ENCODE measurements at places on chromosomes 4 and X. TPM values are rescaled to one million over a fixed set of nuclear protein-coding genes. Genes with fewer than 3 reads are reported as not detected.

DNA sequence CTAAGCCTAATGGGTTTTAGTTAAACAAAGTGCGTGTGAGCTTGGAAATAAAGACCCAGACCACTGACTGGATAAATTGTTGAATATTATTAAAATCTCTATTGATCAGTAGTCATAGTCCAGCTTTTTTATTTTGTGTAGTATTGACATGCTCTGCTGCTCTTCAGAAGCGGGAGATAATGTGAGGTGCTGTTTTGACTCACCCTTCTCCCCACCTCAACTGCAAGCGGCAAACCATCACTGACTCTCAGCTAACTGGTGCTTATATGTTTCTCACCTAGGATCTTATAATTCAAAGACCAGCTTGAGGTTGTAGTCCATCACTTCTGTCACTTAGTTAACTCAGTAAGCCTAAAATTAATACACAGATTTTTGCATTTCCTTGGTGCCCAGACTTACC, 72.2 kb downstream of the COMMD8 start:
- H3K27ac ChIP-seq = no peak overlapping the region
- no peaks in the 10 kb centered on the region for H3K27me3 ChIP-seq
- H3K4me1 ChIP-seq = no peaks in the 10 kb centered on the region

The APELA gene
- not detected for total RNA-seq

The SPP1 gene
- total RNA-seq = 0.15 TPM

GRCh38 chr4:8854931-8855330, 16.7 kb downstream of the HMX1 start:
- peaks cover 10% of the 10 kb centered on the region for H3K4me1 ChIP-seq
- no peak overlapping the region for H3K27ac ChIP-seq
- no peak overlapping the region for H3K4me3 ChIP-seq
- no peaks in the 10 kb centered on the region for H3K36me3 ChIP-seq
- DNase-seq = no peak

GRCh38 chrX:13142891-13143290, 98.5 kb upstream of the FAM9C start:
- H3K27ac ChIP-seq = no peak overlapping the region
- H3K4me1 ChIP-seq = no peaks in the 10 kb centered on the region
- H3K27me3 ChIP-seq = no peaks in the 10 kb centered on the region
- H3K36me3 ChIP-seq = no peaks in the 10 kb centered on the region
- DNase-seq = no peak

DNA sequence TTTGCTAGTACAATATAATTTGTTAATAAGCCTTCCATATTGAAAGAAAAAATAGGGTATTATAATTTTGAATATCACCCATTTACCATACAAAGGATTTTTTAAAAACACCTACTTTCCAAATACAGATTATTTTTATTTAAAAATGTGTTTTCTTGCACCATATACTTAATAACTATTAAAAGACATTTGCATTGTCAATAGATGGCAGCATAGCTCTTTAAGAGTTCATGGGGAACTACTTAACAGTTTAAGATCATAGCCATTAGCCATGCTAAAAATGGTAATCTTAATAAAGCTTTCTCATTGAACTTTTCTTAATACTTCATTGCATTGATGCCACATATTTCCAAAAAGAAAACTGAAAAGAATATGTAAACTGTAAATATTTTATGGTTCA, 1995.9 kb downstream of the C4orf33 start:
- H3K27ac ChIP-seq = no peak overlapping the region
- H3K4me3 ChIP-seq = no peak overlapping the region
- no peak for DNase-seq
- H3K27me3 ChIP-seq = no peaks in the 10 kb centered on the region

DNA sequence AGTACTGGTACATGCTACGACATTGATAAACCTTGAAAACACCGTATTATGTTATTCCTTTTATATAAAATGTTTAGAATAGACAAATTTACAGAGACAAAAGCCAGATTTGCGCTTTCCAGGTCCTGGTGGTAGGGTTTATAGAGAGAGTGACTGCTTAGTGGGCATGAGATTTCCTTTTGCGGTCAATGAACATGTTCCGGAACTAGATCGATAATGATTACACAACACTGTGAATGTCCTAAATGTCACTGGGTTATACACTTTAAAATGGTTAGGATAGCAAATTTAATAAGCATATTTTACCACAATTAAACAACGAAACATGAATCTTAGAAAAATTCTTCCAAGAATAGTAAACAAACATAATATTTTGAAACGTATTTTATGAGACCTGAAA, 77.3 kb downstream of the MAGEA10 start:
- H3K36me3 ChIP-seq = no peaks in the 10 kb centered on the region
- DNase-seq = no peak
- no peak overlapping the region for H3K4me3 ChIP-seq
- H3K4me1 ChIP-seq = no peaks in the 10 kb centered on the region
- H3K27me3 ChIP-seq = no peaks in the 10 kb centered on the region
- no peak overlapping the region for H3K27ac ChIP-seq

DNA sequence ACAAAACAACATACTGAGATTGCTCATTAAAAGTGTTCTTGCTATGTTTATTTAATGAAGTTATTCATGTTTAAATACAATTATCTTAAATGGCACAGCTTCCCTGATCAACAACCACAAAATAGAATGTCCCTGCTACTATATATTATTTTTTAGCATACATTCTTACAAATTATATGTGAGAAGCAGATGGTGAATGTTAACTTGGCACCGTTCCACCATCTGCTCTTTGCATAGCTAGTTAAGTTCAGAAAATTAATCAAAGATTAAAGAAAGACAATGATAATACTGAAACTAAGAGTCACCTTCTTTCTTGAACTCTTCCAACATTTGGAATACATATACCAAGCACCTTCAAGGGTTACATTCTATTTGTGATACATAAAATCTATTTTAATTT, 94.2 kb downstream of the PPP3CA start:
- H3K36me3 ChIP-seq = no peaks in the 10 kb centered on the region
- DNase-seq = no peak
- no peaks in the 10 kb centered on the region for H3K4me1 ChIP-seq
- no peak overlapping the region for H3K4me3 ChIP-seq
- H3K27ac ChIP-seq = no peak overlapping the region

GRCh38 chr4:125838924-125839323, 524.2 kb downstream of the FAT4 start:
- no peak for DNase-seq
- no peaks in the 10 kb centered on the region for H3K27me3 ChIP-seq
- no peak overlapping the region for H3K4me3 ChIP-seq
- H3K4me1 ChIP-seq = no peaks in the 10 kb centered on the region

- no peaks in the 10 kb centered on the region for H3K4me1 ChIP-seq
- H3K4me3 ChIP-seq = no peak overlapping the region
- no peak for DNase-seq
- no peak overlapping the region for H3K27ac ChIP-seq
- no peaks in the 10 kb centered on the region for H3K27me3 ChIP-seq
Measured at GRCh38 chr4:174934360-174934759, 16.2 kb downstream of the ADAM29 start.

The ETDA gene
- not detected for total RNA-seq

- no peak overlapping the region for H3K27ac ChIP-seq
- DNase-seq = no peak
- no peaks in the 10 kb centered on the region for H3K4me1 ChIP-seq
Measured at GRCh38 chrX:15973946-15974345, 119.3 kb upstream of the AP1S2 start.

The DKK2 gene
- total RNA-seq = not detected

- H3K36me3 ChIP-seq = no peaks in the 10 kb centered on the region
- H3K27me3 ChIP-seq = no peaks in the 10 kb centered on the region
- no peaks in the 10 kb centered on the region for H3K4me1 ChIP-seq
- H3K27ac ChIP-seq = no peak overlapping the region
Measured at GRCh38 chr4:156493858-156494257, 477.7 kb downstream of the PDGFC start.

DNA sequence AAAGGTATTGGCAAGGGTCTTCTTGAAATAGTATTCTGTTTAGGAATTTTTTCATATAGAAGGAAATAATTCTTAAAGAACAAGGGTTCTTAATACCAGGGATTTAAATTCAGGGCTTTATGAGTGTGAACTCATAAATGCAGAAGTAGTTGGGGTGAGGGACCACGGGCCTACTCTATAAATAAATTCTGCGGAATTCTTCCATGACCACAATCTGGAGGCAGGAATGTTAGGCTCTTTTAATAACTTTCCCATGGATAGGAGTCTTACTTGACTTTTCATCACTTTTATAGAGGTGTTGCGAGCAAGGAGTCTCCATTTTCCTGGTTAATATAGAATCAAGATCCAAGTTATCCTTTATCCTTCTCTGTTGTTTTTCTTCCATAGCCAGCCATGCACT, 76.7 kb upstream of the SLC4A4 start:
- no peak for DNase-seq
- no peaks in the 10 kb centered on the region for H3K4me1 ChIP-seq
- H3K27ac ChIP-seq = no peak overlapping the region
- H3K27me3 ChIP-seq = no peaks in the 10 kb centered on the region
- no peaks in the 10 kb centered on the region for H3K36me3 ChIP-seq

GRCh38 chr4:181698221-181698620, 545.0 kb upstream of the TENM3 start:
- DNase-seq = no peak
- H3K27ac ChIP-seq = no peak overlapping the region
- H3K4me1 ChIP-seq = no peaks in the 10 kb centered on the region
- H3K36me3 ChIP-seq = no peaks in the 10 kb centered on the region
- H3K4me3 ChIP-seq = no peak overlapping the region

The PRICKLE3 gene
- 17.4 TPM for total RNA-seq

GRCh38 chr4:161187569-161187968, 976.2 kb downstream of the FSTL5 start:
- H3K4me3 ChIP-seq = no peak overlapping the region
- no peaks in the 10 kb centered on the region for H3K4me1 ChIP-seq
- H3K27ac ChIP-seq = no peak overlapping the region

The CT45A3 gene
- total RNA-seq = not detected

The DDX53 gene
- total RNA-seq = not detected

DNA sequence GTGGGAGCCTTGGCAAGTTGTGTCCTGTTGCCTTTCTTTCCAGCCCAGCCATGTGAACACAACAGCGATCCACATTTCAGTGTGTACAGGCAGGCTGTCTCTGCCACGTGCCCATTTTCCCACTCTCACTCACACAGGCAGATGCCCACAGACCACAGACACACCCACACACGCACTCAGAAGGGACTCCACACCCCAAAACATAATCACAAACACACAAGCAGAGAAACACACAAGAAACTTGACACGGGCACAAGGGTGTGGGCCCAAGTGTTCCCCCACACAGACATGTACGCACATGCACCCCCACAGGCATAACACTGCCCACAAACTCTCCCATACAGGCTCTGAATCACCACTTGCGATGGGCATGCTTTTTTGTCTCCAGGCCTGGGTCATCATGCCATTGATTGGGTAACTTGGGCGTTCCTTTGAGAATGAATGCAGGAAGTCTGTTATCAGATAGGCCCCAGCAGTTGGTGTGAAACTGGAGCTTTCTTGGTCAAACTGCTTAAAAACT, 84.3 kb downstream of the NBDY start:
- peaks cover 8% of the 10 kb centered on the region for H3K4me1 ChIP-seq
- peak overlapping the region; percentile 51 for H3K27ac ChIP-seq
- H3K4me3 ChIP-seq = peak overlapping the region; percentile 43
- H3K27me3 ChIP-seq = no peaks in the 10 kb centered on the region
- no peak for DNase-seq

The TMEM33 gene
- total RNA-seq = 69.0 TPM

The GBA3 gene
- not detected for total RNA-seq

The FOXP3 gene
- total RNA-seq = 0.79 TPM

The ARMCX4 gene
- 6.3 TPM for total RNA-seq

DNA sequence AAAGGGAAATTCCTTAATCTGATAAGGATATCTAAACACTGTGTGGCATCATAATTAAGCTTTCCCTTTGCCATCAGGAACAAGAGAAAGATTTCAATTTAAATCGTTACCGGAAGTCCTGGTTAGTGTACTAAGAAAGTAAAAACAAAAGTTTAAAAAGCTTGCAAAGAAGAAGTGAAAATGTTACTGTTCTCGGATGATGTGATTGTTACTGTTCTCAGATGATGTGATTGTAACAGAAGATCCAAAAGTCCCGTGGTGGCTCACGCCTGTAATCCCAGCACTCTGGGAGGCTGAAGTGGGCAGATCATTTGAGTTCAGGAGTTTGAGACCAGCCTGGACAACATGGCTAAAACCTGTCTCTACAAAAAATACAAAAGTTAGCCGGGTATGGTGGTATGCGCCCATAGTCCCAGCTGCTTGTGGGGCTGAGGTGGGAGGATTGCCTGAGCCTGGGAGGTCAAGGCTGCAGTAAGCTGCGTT, 62.5 kb downstream of the RGS12 start:
- no peaks in the 10 kb centered on the region for H3K27me3 ChIP-seq
- H3K4me1 ChIP-seq = no peaks in the 10 kb centered on the region
- no peak overlapping the region for H3K4me3 ChIP-seq
- H3K27ac ChIP-seq = no peak overlapping the region
- DNase-seq = no peak

The ADD1 gene
- 144 TPM for total RNA-seq

DNA sequence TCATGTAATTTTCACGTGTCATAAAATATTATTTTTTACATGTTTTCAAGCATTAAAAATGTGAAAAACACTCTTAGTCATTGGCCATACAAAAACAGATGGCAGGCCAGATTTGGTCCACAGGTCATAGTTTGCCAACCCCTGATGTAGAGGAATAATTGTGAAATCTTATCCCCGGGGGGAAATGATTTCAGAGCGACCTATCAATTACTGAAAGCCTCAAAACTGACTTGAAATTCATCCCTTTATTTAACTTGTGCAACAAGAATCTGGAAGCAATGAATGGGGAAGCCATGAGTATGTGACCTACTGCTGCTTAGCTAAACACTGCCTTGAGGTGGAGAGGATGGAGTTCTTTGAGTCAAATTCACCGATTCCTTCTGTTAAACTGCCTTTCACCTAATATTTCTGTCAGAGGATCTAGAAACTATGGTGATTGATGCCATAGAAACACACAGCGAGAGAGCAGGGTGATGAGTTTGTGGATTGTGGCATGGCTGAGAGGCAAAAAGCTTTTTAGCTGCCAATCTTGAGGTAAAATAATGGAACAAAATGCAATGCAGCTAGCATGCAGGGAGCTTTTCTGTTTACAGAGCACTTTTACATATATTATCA, 30.3 kb upstream of the BRS3 start:
- no peak overlapping the region for H3K4me3 ChIP-seq
- no peaks in the 10 kb centered on the region for H3K4me1 ChIP-seq
- H3K27ac ChIP-seq = no peak overlapping the region
- DNase-seq = no peak
- no peaks in the 10 kb centered on the region for H3K27me3 ChIP-seq

DNA sequence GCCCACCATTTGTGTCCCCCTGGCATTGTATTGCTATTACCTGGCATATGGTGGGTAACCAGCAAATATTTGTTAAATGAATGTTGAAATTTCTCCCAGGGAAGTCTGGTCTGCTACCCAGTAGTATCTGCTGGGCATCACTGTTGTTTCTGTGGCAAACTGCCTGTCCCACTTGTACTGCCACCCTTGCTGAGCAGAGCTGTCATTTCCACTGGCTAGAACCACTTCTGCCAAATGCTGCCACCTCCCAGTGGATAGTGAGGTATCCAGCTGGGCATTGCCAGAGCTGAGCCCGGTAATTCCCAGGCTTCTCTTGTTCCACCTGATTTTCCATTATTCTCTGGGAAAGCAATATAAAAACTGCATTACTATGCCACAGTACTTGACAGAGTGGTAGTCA, 186.7 kb upstream of the NOCT start:
- H3K27me3 ChIP-seq = no peaks in the 10 kb centered on the region
- no peaks in the 10 kb centered on the region for H3K36me3 ChIP-seq
- H3K27ac ChIP-seq = no peak overlapping the region
- H3K4me3 ChIP-seq = no peak overlapping the region
- H3K4me1 ChIP-seq = no peaks in the 10 kb centered on the region

GRCh38 chr4:69759189-69759604, 1.2 kb downstream of the SULT1B1 start:
- no peaks in the 10 kb centered on the region for H3K36me3 ChIP-seq
- no peak overlapping the region for H3K4me3 ChIP-seq
- H3K27me3 ChIP-seq = no peaks in the 10 kb centered on the region
- no peak for DNase-seq
- no peak overlapping the region for H3K27ac ChIP-seq

Data from esophagus squamous epithelium (tissue), 5 donors.